ENCODE measurements at places on chromosomes 13 and 19.

GRCh38 chr13:46858776-46859175 is 38.1 kb downstream of the HTR2A start:
- DNase-seq: no peak

GRCh38 chr13:46341112-46341711 is 45.8 kb downstream of the RUBCNL start:
- DNase-seq: no peak

DNA sequence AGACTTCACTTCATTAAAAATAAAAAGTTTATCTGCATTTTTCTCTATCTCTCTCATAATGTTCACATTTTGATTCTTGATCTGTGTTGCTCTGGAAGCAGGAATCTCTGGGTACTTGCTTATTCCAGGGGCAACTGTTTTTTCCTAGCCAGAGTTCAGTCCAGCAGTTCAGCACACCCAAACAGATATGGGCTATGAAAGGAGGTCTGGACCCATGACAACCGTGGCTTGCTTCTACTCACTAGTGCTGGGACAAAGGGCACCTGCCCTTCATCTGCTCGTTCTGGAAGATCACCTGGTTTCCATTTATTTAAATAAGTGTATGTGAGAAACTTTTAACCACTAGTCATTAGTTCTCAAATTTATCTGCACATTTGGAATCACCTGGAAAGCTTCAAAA is 36.0 kb downstream of the POLR1D start:
- no peak for DNase-seq

DNA sequence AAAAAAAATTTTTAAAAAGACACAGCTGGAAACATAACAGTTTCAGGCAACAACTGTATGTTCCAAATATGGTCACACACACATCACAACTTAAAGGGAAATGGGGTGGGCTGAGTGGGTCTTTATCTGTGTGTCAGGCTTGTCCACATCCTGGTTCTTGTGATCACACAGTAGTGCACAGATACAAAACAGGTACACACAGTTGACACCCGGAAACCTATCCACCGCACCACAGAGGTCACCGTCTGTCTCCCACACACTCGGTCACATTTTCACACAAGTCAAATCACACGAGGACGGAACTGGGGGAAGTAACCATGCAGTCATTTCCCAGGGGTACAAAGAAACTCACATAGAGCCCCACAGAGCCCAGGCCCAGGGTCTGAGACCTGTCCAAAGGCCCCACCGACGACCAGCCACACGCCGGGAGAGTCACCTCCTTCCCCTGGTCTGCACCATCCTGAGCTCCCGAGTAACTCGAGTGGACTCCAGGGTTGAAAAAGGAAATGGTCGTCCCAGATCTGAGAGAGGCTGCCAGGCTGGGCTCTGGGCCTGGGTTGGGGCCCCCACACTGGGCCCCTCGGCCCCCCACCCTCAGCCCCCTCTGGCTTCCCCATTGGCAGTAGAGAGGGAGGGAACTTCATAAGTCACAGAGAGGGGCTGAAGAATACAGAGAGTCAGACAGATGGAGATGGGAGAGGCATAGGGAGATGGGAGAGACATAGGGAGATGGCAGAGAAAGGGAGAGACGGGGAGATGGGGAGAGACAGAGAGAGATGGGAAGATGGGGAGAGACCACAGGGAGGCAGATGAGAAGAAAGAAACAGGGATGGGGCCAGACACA is 1.3 kb upstream of the PPAN start:
- DNase-seq: peak; percentile 61

GRCh38 chr19:4149518-4150288 is 3.7 kb upstream of the CREB3L3 start:
- no peak for DNase-seq

- DNase-seq: no peak
Observed at GRCh38 chr13:93859716-93860115, 619.8 kb downstream of the DCT start.

- no peak for DNase-seq
Observed at GRCh38 chr13:91247768-91248167, 99.7 kb upstream of the MIR17HG start.

GRCh38 chr13:23203516-23203915 is 22.7 kb downstream of the SGCG start:
- DNase-seq: no peak

- no peak for DNase-seq
Observed at GRCh38 chr13:80828759-80829158, 487.8 kb upstream of the SPRY2 start.

DNA sequence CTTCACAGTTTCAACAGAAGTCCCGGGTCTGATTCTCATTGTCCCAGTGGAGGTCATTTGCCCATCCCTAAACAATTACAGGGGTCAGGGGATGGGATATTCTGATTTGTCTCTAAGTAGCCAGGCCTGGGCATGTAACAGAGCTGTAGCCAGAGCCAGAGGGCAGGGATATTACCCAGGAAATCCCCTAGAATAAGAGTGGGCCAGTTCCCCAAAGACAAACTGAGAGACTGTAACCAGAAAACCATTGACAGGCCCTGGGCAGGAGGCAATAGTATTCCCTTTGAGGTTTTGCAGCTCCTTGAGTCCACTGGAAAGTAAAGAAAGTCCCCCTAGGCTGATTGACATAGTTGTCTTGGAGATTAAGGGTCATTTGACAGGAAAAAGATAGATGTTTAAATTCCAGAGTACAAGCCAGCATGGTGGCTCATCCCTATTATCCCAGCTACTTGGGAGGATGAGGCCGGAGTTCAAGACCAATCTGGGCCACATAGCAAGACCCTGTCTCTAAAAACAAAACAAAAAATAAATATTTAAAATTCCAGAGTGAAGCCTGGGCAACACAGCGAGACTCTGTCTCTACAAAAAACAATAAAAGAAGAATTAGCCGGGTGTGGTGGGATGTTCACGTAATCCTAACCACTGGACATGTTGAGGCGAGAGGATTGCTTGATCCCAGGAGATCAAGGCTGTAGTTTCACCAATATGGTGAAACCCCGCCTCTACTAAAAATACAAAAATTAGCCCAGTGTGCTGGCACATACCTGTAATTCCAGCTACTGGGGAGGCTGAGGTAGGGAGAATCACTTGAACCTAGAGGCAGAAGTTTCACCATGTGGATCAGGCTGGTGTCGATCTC is 1.9 kb upstream of the SDHAF1 start:
- DNase-seq: no peak
